ENCODE measurements at places on chromosomes 11 and 22.

DNA sequence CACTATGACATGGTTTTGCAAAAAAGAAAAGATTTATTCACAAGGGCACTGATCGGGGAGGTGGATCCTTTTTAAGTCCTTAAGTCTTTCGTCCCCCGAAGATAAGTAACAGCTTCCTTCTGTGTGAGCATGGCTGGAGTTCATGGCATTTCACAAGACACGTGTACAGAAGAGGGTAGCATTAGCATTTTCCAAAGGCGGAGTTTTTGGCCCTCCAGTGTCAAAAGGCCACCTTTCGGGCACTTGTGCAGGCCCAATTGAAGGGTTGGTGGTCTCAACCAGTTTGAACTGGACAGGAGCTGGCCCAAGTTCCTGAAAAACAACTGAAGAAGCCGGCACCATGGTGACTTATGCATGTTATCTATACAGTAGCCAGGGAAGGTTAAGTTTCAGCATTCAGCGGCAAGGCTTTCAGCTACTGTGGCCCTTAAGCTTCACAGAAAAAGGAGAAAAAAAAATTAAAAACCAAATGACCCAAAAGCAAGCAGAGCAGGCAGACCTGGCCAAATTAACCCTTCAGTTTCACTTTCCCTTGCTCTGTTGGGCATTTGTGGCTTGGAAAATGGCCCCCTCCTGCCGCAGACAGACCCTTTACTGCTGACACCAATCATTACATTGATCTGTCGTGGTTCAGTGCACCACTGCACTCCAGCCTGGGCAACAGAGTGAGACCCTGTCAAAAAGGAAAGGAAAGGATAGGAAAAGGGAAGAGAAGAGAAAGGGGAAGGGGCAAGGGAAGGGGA lies 18.7 kb downstream of the ZNF74 start:
- no peak for DNase-seq

DNA sequence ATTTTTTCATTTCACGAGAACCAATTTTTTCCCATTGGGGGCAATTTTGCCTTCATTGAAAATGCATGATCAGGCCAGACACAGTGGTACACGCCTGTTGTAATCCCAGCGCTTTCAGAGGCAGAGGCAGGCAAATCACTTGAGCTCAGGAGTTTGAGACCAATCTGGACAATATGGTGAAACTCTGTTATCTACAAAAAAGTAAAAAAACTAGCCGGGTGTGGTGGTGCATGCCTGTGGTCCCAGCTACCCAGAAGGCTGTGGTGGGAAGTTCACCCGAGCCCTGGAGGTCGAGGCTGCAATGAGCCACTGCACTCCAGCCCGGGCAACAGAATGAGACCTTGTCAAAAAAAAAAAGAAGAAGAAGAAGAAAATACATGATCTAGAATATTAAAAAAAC lies 19.2 kb upstream of the UPK3A start:
- no peak for DNase-seq

DNA sequence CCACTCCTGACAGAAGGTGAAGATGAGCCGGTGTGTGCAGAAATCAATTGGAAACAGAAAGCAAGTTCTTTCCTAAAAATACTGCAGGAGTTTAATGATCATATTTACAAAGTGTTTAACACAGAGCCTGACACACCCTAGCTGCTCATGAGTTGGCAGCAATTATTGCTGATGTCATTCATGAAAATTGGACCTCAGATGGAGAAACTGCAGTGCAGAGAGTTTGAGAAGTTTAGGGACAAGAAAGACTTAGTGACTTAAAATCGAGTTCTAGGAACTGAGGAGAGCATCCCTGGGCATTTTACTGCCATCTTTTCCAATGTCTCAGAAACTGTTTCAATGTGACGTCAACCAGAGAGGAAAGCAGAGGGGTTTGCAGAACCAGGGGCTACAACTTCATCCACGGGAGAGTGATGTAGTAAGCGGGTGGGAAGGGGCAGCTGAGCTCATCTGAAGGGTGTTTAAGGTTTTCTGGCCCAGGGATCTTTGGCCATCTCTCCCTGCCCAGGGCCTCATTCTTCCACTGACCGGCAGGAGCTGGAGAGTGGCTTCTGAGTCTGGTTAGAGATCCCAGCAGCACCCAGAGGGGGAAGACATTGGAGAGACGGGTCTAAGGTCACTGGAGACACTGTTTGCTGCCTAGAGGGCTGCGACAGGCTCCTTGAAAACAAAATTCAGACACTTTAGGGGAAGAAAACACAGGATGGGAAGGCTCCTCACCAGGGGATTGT lies 21.1 kb upstream of the IGLL5 start:
- no peak for DNase-seq

DNA sequence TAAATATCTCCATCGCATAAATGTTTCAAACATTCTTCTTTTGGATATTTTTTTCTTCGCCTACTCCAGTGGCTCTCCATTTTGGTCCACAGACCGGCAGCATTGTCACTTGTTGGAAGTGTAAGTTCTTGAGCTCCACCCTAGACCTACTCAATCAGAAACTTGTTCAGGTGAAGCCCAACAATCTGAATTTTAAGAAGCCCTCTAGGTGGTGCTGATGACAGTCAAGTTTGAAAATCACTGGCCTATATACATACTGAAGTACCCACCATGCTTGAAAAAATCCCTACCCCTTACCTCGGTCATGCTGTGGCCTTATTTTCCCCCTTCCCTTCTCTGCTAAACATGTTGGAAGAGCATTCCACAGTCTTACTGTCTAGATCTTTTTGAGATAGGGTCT lies 10.2 kb upstream of the ACAT1 start:
- DNase-seq: no peak

DNA sequence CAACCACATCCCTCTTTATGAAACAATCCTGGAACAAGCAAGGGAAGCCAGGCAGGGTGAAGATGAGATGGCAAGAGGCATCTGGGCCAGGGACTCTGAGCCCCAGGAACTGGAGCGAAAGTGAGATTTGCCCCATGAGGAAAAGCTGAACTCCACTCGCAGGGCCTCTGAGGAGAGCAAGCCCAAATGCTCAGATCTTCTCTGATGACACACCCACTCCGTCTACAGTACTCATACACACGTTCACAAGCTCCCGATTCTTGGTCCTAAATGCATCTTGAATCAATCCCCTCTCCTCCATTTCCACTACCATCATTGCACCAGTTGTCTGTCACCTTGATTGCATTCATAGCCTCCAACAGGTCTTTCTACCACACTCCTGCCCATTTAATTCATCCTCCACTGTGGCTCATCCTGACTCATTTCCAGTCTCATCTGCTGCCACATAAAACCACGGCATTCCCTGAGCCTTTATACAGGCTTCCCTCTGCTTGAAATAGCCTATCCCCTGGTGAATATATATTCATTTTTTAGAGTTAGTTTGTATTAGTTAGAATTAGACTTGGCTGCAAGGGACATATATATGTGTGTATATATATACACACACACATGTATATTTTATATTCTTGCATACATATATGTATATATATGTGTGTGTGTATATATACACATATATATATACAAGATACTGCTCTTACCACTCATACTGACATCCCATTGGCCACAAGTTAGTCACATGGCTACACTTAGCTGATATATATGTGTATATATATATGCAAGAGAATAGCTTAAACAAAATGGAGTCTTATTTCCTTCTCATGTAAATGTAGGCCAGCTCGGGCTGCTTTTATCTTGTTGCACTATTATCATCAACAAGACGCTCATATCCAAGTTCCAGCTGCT lies 1.4 kb upstream of the APOA5 start:
- no peak for DNase-seq

- no peak for DNase-seq
Measured at GRCh38 chr11:76766521-76766920, 16.6 kb upstream of the TSKU start.
